ENCODE measurements at places on chromosomes 4 and X.

GRCh38 chr4:75940692-75941253, at the start of gene NAAA:
Gene NAAA, minus strand, starts transcription at chr4:75941013. Its CDS starts 64 bp downstream, at chr4:75940949.
- peak; percentile 83 for DNase-seq

GRCh38 chrX:130330706-130331105, 9.0 kb upstream of the SLC25A14 start:
- DNase-seq: peak; percentile 41

GRCh38 chrX:51847463-51847862, 46.0 kb upstream of the MAGED1 start:
- no peak for DNase-seq

DNA sequence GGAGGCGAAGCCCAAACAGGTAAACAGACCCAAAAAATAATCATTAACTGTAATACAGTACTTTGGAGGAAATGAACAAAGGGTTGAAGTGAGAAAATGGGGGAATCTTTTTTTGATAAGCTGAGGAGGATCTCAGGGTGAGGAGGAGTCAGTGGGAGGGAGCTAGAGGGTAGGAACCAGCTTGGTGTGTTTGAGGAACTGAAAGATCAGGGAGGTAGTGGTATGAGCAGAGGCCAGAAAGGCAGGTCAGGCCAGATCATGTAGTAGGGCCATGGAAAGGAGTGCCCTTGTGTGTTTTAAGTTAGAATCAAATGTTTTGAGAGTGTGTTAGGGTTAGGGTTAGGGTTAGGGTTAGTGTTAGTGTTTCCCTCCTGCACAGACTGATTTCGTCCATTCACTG, 48.8 kb downstream of the PPP2R2C start:
- no peak for DNase-seq

GRCh38 chr4:20616848-20617247, 83.4 kb upstream of the PACRGL start:
- DNase-seq: no peak

DNA sequence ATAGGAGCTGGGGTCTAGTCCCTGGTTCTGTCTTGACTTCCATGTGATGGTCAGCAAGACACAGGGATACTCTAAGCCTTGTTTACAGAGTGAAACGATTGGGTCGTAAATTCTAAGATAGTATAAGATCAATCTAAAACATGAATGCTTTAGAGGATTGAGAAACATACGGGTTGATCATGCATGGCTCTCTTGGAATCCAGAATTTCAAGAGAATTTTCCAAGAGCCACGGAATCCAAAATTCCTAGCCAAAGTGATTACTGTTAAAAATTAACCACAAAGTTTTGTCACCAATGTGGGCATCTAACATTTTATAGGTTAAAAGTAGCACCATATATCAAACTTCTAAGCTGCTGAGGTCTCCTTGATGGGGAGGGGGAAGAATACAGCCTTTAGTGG, 16.5 kb downstream of the HS3ST1 start:
- DNase-seq: no peak

DNA sequence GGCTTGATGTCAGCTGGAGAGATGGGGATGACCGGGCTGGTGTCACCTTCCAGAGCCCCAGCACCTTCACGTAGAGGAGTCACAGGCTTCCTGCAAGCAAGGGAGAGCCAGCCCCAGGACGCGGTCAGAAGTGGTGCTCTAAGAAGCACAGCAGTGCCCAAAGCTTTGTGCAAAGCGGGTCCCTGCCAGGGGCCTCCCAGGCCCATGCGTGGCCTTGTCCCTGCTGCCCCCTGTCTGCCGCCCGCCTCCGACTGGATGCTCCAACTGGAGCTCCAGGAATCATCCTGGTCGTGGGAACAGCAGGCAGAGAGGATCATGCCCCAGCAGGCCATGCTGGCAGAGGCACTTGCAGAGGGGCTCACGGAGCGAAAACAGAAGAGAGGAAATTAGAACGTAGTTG, 40.1 kb upstream of the LRPAP1 start:
- DNase-seq: no peak

GRCh38 chr4:174629265-174629664, 107.0 kb upstream of the HPGD start:
- no peak for DNase-seq

GRCh38 chrX:97858592-97858991, 974.9 kb downstream of the RPA4 start:
- DNase-seq: no peak

GRCh38 chrX:9494771-9495170, 29.9 kb downstream of the TBL1X start:
- no peak for DNase-seq

DNA sequence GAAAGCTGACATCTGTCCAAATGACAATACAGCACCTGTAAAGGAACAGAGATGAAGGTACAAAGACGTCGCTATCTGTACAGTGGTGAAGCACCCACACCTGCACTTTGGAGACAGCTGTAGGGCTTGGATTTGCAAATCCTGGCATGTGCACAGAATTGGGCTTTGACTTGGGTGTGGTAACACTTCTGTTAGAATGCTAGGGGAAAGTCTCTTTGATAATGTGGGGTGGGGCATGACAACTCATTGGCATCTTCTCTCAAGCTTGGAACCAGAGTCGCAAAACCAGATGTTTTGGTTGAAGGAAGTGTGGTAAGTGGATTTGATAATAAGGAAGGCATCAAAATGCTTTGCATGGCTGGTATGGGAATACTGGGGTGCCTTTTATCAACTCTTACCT, 55.5 kb downstream of the VCX3B start:
- DNase-seq: no peak

DNA sequence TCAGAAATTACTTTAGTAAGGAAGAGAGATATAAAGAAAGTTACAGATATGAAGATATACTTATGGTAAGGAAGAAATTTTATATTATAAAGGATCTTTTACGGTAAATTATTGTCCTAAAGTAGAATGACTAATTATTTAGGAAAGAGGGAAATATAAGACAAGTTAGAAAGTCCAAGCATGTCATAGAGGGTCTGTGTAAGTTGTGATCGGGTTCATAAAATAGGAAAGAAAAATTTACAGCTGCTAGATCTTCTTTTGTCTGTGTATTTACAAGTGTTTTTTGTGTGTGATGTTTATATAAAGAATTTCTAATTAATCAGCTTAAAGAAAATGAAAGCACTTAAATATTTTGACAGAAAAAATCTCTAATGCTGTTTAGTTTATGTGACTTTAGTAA, 1054.9 kb upstream of the DIAPH2 start:
- DNase-seq: no peak

DNA sequence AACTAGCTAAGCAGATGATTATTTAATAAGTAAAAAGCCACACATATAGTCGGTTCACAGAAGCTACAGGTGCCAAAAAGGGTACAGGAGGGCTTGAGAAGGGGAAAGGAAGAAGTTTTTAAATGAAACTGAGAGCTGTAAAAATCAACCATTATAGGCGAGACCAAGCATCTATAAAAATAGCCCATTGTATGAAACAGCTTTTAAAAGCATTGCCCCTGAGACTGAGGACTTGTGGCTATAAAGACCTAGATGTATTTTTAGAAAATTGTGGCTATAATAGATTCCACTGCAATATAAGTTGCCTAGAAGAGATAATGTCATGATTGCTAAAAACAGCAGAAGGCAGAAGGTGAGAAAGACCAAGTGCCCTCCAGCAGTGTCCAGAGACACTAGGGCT, 15.0 kb upstream of the TTC29 start:
- no peak for DNase-seq

- DNase-seq: peak; percentile 3
These were observed 148.0 kb upstream of the STX18 start for GRCh38 chr4:4689694-4690440.

DNA sequence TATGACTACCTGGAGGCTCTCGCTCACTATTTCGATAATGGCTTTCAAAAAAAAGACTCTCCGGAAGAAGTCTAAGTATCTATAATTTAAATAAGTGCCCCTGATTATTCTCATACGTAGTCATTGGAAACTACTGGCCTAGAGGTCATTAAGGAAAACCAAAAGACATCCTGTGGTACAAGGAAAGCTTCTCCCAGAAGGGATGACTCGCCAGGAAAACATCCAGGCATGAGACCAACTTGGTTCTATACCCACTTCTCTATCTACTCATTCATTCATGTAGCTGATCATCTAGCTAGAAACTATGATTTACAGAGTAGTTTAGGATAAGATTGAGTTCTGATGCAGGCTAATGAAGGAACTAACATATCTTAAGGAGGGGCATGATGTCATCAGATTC, 37.7 kb downstream of the SOX3 start:
- no peak for DNase-seq

GRCh38 chr4:138758196-138758595, 257.4 kb upstream of the NOCT start:
- DNase-seq: no peak

GRCh38 chr4:184398741-184399511, 75.4 kb downstream of the IRF2 start:
- DNase-seq: no peak

GRCh38 chrX:4935401-4935800, 1222.0 kb upstream of the PRKX start:
- no peak for DNase-seq

DNA sequence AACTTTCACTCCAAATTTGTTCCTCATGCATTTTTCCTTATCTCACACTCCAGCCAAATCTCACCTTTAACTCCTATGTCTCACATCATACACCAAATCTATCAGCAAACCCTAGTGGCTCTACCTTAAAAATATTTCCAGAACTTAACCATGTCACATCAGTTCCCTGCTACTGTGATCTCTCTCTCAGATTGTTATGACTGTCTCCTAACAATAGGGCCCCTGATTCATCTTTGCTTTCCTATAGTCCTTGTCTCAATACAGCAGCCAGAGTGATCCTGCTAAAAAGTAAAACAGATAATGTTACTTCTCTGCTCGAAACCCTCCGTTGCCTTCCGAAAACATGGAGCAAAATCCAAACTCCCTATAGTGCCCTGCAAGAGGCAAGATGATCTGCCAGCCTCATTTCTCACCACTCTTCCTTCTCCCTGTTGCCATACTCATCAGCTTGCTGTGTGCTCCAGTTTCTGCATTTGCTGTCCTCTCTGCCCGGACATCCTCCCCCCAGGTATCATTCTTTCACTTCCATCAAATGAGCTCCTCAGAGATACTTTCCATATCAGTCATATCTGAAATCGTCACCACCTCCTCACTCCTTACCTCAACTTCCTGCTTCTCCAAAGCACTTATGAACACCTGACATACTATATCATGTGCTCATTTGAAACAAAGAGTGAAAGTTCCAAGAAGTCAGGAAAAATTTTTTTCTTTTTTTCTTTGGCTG, 293.4 kb upstream of the NR3C2 start:
- peak; percentile 32 for DNase-seq

DNA sequence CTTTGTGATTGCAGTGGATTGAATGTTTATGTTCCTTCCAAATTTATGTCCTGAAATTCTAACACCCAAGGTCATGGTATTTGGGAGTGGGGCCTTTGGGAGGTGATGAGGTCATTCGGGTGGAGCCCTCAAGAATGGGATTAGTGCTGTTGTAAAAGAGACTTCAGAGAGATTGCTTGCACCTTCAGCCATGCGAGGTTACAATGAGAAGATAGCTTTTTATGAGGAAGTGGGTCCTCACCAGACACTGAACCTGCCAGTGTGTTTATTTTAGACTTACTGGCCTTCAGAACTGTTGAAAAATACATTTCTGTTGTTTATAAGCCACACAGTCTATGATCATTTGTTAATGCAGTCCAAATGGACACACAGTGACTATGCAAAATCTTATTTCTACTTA, 161.0 kb upstream of the GPRIN3 start:
- DNase-seq: no peak

GRCh38 chr4:71732706-71733105, 51.2 kb downstream of the GC start:
- DNase-seq: no peak

DNA sequence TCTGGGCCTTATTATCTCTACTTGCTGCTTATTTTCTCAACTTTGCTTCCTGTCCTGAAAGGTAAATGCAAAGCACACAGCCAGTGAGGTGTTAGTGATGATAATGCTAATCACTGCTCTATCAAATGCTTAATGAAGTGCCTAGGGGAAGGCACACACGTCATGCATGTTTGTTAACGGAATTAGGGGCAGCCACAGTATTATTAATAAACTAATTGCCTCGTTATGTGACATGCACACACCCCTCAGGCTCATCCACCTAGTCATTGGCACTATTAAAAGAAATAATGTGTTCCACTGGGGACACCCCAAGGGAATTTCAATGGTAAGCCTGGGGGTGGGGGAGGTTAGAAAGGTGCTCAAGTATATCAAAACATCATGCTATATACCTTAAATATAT, 125.2 kb downstream of the GUCY2F start:
- DNase-seq: no peak

DNA sequence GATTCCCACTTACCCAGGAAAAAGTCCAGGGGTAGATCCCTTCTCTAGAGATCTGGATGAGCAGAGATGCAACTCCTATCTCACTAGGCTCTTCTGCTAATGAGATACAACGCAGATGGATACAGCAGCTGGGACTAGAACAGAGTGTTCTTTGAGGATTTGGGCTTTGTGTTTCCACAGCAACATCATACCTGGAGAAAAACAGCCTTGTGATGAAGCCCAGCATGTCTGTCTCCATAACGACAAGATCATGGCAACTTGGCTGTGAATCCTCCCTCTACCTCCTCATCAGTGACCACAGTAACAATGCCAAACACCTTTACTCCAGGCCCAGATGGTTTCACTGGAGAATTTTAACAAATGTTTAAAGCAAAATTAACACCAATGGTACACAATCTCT, 80.1 kb downstream of the RCHY1 start:
- DNase-seq: no peak

DNA sequence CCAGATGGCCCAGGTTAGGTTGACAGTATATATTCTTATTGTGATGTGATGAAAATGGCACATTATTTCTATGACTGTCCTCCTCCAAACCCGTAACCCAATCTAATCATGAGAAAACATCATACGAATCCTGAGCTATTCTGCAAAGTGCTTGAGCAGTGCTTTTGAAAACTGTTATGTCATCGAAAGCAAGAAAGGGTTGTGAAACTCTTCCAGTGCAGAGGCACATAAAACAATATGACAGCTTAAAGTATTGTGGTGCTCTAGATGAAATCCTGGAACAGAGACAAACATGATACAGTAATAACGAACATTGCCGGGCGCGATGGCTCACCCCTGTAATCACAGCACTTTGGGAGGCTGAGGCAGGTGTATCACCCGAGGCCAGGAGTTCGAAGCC, 1648.0 kb downstream of the STIM2 start:
- no peak for DNase-seq

- no peak for DNase-seq
These were observed 116.2 kb upstream of the PCDH18 start for GRCh38 chr4:137648531-137648930.

DNA sequence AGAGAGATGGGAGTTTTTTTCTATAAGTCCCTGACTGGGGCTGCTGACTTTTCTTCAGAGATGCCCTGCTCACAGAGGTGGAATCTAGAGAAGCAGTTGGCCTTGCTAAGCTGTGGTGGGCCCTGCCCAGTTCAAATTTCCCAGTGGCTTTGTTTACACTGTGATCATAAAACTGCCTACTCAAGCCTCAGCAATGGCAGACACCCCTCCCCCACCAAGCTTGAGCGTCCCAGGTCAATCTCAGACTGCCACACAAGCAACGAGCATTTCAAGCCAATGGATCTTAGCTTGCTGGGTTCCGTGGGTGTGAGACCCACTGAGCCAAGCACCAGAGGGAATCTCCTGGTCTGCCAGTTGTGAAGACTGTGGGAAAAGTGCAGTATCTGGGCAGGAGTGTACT, 199.8 kb upstream of the WDFY3 start:
- DNase-seq: no peak
